Activated CD8-positive, alpha-beta memory T cell treated with anti-CD3 and anti-CD28 coated beads for 4 hours (primary cell): ENCODE measurements at places on chromosomes 6 and 20.

DNA sequence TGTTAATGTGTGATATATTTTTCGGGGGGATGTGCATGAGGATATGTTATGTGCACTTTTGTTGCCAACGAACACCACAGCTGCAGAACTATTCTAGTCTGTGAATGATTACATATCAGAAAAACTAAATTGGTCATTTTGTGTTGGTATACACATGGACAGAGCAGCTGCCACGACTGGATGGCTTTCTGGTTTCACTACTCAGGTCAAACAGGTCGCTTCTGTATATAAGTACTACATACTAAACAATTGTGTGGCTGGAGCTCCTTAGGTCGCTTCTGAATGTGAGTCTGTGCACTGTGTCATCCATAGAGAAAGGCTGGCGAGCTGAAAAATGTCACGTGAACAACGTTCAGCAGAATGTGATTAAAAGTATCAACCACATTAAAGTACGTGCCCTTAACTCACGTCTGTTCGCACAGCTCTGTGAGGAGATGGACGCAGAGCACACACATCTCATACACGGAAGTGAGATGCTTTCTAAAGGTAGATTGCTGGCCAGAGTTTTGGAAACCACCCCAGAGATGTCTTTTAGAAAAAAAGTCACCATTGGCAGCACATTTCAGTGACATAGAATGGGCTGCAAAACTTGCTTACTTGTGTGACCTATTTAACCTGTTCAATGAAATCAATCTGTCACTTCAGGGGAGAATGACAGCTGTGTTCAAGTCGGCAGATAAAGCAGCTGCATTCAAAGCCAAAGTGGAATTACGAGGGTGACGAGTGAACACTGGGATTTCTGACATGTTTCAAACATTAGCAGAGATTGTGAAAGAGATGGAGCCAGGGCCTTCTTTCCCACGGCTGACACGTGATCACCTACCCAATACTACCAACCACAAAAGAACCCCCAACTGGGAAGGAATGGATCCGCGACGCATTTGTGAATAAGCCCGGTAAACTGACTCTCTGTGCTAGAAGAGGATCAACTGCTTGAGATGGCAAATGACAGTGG is 176.6 kb downstream of the PDE10A start:
- no peak for DNase-seq

DNA sequence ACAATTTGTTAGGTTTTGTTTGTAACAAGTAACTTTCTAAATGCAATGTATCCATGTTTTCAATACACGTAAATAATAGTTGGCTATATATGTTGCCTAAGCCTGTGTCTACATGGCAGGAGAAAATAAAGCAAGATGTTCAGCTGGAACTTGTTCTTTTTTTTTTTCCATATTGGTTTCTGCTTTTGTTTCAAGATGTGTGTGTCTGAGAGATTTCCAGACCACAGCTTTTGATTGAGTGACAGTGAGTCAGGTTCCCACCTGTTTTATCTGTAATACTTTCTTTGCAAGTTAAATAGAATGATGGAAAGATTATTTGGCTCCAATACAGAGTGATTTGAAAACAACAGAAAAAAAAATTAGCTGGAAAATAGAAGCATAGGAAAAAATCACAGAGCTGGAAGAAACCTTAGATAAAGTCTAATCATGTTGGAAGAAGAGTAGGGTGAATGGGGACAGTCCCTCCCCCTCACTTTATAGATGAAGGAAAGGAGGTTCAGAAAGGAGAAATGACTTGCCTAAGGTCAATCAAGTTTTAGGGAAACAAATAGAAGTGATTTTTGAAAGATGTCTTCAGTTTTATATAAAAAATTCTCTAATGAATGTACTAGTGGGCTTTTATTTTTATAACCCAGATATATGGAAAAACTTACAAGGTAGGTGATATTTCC is 150.9 kb upstream of the STMND1 start:
- DNase-seq = no peak

- DNase-seq = no peak
Observed at GRCh38 chr20:32167552-32167951, 40.0 kb downstream of the PLAGL2 start.

GRCh38 chr6:34018026-34018425 is 127.9 kb downstream of the GRM4 start:
- DNase-seq = no peak

GRCh38 chr20:34311118-34312023 is 8.2 kb upstream of the AHCY start:
- no peak for DNase-seq

DNA sequence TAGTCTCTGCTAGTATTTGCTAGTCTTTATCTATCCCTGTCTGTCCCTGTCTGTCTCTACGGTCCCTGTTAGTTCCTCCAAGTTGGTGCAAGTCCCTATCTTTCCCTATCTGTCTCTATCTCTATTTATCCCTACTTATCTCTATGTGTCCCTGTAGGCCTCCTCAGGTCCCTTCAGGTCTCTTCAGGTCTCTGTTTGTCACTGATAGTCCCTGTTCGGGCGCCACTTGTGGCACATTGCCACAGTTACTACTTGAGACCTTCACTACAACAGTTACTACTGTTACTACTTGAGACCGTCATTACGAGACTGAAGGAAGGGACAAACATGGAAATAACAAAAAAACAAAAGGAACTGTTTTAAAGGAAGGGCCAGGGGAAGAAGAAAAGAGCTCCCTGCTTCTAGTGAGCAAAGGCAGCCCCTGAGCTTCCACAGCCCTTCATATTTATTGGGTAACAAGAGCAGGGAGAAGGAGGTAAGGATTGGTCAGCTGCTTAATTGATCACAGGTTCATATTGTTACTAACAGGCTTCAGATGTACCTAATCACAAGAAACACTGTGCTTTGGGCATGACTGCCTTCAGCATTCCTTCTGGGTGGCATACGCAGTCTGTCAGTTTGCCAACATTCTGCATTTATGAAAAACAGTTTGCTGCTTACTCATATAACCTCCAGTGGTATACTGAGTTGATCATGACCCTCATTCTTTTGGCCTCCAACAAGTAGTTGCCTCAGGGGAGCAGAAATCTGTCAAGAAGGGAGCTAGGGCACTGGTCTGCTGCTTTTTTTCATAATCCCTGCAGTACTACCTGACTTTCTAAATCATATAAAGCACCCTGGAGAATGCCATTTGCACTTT is 8.4 kb downstream of the EPB41L2 start:
- DNase-seq = no peak

GRCh38 chr20:9602847-9603183 is 88.4 kb downstream of the LAMP5 start:
- DNase-seq = no peak

GRCh38 chr6:53741034-53741823 is 53.6 kb upstream of the LRRC1 start:
- no peak for DNase-seq

DNA sequence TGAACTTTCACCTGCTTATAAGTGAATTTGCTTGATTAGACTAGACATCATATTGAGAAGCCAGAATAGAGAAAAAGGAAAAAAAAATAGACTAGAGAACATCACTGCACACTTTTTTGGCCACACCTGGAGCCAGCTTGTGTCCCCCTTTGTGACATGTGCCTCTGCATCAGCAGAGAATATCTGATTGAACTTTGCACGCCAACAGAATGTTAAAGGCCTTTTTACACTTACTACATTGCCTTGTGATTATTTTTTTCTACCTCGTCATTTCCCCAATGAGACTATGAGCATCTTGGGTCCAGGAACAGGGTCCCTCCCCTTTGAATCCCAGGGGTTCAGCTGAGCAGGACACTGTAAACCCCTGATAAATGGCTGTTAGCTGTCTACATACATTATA is 17.2 kb upstream of the ZNF133 start:
- no peak for DNase-seq

DNA sequence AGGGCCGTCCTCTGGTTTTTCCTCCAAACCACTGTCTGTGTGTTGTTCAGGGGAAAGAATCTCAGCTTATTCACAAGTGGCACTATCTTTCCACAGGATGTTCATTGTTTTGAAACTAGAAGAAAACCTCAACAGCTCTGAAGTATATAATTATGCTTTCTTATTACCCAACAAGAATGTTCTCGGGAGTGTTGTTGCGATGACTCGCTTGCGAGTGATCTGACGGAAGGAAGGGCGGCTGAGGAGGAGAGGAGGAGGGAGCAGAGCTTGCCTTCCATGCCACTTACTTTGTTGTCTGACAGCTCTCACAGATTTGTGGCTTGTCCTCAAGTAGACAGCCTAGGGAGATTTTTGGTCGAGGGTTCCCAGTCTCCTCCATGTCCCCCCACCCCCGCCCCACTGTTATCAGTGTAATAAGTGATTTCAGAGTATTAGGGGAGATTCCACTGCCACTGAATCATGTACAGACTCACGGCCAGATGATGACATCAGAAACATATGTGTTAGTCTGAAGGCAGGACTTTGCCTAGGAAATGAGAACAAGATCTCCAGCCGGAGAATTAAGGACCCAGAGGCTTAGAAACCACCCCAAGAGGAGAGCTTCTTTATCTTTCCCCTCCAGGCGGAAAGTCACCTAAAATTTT is 80.7 kb upstream of the CCN6 start:
- peak; percentile 27 for DNase-seq

GRCh38 chr6:330948-331347 is 38.7 kb downstream of the DUSP22 start:
- no peak for DNase-seq

DNA sequence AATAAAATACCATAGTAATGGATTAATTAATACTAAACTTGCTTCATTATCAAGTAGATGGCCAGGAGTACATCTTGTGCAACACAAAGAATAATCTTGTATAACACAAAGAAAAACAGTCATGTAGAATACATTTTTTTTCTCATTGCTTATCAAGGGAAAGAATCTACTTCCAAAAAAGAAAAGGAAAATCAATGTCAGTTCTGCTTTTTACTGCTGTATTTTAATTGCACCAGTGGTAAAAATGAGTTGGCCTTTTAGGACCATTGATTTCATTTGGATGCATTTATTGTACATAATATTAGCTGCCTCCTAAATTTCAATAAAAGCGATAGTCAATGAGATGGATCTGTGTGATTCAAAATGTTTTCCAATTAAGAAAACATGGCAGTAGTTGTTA is 96.9 kb upstream of the BTBD3 start:
- DNase-seq = no peak

DNA sequence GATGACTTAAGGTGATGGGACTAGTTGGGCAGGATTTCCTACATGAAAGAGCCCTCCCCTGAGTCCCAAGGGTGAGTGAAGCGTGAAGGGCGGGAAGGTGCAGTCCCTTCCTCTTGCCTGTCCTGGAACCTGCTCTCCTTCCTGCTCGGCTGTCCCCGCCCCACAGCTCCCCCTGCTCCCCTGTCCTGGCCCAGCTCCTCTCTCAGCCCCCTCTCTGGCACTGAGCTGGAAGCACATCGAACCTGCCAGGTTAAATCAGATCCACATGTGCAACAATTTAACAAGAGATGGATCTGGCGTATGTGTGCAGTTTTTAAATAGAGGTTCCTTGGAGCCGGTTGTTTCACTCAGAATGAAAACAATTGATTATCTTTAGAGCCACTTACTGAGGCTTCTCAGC is 95.0 kb downstream of the LRFN2 start:
- no peak for DNase-seq

DNA sequence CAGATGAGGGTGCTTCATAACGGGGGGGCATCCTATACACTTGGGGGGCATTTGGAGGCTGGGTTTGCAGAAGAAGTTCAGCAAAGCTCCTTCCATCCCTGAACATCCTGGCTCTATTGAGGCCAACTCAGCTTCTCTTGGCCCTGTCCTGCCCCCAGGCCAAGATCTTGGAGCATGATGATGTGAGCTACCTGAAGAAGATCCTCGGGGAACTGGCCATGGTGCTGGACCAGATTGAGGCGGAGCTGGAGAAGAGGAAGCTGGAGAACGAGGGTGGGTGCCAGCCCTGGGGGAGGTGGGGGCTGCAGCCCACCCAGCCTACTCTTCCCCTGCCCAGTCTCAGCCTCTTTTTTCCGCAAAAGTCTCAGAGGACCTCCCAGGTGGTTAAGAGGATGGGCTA is 17.2 kb downstream of the GDAP1L1 start:
- DNase-seq = no peak

DNA sequence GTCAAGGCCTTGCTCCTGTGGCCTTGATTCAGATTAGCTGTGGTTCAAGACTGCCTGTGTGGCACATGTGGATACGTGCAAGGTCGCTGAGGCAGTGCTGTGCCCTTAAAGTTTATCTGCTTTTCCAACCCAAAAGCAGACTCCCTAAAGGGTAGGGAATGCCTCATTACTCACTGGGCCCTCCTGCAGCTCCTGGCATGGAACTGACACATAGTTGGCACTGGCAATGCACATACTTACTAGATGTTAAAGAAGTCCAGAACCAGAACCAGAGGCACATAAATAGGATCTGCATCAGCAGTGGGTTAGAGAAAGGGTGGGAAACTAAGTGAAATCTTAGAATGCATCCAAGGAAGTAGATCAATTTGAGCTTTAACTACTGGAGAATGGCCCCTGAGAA is 90.6 kb upstream of the MLN start:
- DNase-seq = no peak

GRCh38 chr6:113433335-113433991 is 423.7 kb upstream of the MARCKS start:
- DNase-seq = no peak

DNA sequence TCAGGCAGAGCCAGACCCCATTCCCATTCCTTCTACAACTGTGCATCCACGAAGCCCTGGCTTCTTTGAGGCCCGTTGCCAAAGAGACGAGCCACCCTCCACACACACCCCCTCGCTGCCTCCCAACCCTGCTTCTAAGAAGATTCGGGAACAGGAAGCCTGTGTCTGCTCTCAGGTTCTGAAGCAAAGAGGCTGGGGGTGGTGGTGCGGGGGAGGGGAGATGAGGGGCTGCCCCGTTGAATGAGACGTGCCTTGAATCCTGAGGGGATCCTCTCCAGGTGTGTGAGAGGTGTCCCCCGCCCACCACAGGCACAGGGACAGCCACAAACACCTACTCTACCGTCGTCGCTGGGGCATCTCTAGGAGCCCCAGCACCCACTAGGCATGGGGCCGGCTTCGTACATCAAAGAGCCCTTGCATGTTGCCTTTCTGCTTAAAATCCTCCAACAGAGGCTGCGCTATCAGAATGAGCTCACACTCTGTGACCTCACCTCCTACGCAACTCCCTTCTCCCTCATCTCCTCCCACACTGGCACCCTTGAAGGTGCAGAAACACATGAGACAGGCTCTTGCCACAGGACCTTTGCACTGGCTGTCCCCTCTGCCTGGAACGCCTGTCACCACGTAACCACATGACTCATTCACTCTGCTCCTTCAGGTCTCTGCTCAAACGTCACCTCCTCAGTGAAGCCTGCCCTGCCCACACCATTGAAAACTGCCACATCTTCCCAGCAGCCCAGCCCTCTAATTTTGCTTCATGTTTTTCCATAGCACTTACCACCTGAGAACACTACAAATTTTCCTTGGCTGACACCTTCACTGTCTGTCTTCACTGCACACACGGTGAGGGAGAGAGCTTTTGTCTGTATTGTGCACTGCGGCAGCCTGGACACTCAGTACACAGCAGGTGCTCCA is 58.5 kb downstream of the PREX1 start:
- DNase-seq = peak; percentile 88

DNA sequence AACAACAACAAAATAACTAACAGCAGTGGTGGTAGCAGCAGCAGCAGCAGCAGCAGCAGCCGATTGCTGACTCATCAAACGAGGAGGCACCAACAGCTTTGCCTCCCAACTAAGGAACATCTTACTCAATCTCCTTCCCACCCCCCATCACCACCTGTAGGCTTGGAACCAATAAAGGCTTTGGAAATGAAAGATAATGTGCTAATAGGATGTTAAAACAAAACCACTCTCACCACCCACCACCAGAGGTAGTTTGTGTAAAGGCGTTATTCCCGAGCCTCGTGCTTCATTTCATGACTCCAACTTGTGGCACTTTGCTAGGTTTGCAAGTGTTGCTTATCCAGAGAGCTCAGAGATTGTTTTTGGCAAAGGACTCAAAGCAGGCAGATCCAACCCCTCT is 346.5 kb downstream of the CD83 start:
- no peak for DNase-seq
